ENCODE measurements at places on chromosomes 7 and 10.

- no peak for DNase-seq
These were observed 1.7 kb upstream of the TET1 start for GRCh38 chr10:68558478-68558877.

DNA sequence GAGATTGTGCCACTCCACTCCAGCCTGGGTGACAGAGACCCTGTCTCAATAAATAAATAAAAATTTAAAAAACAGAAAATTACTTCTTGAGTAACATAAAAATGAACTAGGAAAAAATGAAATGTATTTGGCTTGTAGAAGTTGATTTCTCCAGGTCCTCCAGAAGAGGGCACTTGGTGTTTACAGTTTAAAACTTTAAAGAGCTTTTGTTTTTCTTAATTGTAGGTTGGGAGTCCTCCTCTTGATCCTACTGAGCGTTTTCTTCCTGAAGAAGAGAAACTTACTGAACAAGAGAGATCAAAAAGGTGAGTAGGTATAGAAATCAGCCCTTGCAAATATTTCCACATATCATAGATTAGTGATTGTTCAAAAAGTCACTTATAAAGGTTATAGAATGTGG lies 16.2 kb downstream of the KIFBP start:
- no peak for DNase-seq

DNA sequence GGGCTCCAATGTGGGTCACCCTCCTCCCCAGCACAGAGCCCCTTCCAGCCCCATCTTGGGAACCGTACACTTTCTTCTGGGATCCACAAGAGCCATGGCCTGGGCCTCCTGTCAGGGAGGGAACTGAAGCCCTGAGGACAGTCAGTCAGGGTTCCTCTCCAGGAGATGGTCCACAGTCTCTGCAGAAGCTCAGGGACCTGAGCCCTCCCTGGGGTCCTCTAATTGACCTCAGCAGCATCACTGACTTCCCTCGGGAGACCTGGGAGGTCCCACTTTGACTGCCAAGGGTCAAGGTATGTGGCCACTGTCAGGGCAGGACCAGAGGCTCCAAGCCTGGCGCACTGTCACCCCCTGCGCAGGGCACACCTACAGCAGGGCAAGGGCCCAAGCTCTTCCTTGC lies 32.3 kb downstream of the NOD1 start:
- no peak for DNase-seq

DNA sequence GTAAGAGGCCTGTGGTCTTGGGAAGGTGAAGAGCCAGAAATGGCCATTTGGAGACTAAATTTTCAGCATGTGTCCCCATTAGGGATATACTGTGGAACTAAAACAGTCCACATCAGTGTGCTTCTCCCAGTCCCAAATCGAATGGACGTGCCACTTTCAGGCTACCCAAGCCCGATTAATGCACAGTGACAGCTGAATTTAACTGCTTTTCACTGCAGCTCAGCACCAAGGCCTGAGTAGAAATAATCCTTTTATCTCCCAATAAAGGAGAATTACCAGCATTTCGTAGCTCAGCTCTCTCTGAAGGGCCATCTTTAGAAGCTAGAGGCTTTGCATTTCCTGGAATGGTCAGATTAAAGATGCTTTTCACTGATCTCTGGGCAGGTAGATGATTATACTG lies 183.3 kb downstream of the NPSR1 start:
- no peak for DNase-seq

- DNase-seq = no peak
These were observed 9.4 kb downstream of the WBP1L start for GRCh38 chr10:102752934-102753664.

DNA sequence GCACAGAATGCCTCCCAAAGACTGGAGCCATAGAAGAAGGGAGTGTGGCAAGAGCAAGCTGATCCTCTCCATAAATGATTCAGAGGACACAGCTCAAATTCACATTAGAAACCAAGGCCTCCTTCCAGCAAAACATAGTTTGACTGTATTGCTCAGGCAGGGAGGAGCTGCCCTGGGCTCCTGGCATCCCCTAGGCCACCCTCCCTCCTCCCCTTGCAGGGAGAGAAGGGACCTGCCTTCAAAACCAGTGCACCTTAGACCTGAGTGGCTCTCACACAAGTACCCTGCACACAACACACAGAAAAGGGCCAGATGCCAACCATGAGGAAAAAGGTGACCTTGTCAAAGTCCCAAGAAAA lies 64.7 kb downstream of the CREB3L2 start:
- DNase-seq = no peak

- DNase-seq = no peak
These were observed 186.1 kb upstream of the KAT6B start for GRCh38 chr10:74640134-74640921.

DNA sequence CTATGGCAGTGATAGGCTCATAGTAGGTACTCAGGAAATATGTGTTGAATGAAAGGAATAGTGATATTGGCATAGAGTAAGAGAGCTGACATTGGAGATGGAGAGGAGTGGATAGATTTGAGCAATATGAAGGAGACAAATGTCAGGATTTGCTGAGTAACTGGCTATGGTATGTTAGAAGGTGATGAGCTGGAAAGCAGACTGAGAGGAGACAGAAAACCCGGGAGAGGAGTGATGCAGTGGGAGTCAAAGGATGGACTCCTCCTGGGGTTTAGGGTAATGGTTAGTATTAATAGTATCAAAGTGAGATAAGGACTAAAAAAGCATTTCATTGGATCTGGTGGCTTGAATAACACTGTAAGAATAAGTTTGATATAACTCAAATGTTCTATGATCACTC lies 64.8 kb downstream of the CD36 start:
- no peak for DNase-seq

- DNase-seq = no peak
These were observed 10.1 kb downstream of the TBC1D12 start for GRCh38 chr10:94412449-94412848.

DNA sequence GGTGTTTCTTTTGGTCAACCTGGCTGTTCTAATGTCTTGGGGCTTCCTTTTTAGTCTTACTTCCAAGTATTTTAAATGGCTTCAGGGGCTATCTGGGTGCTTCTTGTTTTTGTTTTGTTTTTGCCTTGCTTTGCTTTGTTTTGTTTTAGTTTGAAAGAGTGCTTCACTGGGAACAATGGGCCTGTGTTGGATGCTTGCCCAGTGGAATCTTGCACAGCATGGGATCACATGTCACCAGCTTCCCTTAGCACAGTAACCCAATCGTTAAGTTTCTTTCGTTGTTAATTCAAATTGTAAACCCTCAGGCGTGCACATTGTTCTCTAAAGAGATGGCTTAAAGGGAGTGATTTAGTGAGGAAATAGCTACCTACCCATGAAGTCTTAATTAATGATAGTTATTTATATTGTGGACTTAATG lies 8.9 kb downstream of the COL17A1 start:
- no peak for DNase-seq

DNA sequence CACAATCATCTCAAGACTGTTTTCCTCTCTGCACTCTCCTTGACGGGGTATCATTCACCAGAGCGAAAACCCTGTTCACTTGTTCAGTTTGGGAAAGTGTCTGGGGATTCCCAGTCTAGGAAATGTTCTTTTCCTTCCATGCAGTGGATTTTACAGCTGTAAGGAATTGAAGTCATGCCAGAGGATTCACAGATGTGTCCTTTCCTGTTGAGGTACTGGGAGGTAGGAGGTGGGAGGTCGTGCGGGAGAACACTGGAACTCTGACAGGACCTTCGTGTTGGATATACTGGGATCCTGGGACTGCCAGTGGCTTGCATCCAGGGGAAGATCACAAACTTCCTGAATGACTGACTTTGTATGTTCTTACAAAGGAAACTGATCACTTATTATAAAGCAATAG lies 185.5 kb downstream of the BMPER start:
- no peak for DNase-seq

- no peak for DNase-seq
These were observed 4.9 kb upstream of the SLC29A3 start for GRCh38 chr10:71314028-71314693.

- no peak for DNase-seq
These were observed 104.8 kb downstream of the PLXNA4 start for GRCh38 chr7:132471515-132471914.

DNA sequence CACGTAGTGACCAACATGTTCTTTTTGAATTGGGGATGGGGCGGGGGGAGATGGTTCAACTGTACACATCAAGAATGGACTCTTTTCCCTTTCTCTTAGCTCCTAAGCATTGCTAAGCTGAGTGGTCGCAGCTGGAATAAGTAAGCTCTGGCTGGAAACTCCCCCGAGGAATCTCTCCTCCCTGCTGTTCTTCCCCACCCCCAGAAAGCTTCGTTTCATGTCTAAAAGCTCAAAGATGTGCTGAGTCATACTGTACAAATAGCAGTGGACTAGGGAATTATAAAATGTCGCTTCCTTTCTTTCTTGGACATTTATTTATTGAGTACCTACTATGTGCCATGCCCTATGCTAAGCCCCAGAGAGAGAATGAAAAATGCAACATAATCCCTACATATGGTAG lies 191.1 kb upstream of the ADO start:
- no peak for DNase-seq

- no peak for DNase-seq
These were observed 95.2 kb upstream of the GNA12 start for GRCh38 chr7:2939193-2939885.

GRCh38 chr10:62620491-62620890 lies 184.0 kb upstream of the ADO start:
- DNase-seq = no peak

- no peak for DNase-seq
These were observed 4.4 kb downstream of the BAG3 start for GRCh38 chr10:119655566-119656001.

DNA sequence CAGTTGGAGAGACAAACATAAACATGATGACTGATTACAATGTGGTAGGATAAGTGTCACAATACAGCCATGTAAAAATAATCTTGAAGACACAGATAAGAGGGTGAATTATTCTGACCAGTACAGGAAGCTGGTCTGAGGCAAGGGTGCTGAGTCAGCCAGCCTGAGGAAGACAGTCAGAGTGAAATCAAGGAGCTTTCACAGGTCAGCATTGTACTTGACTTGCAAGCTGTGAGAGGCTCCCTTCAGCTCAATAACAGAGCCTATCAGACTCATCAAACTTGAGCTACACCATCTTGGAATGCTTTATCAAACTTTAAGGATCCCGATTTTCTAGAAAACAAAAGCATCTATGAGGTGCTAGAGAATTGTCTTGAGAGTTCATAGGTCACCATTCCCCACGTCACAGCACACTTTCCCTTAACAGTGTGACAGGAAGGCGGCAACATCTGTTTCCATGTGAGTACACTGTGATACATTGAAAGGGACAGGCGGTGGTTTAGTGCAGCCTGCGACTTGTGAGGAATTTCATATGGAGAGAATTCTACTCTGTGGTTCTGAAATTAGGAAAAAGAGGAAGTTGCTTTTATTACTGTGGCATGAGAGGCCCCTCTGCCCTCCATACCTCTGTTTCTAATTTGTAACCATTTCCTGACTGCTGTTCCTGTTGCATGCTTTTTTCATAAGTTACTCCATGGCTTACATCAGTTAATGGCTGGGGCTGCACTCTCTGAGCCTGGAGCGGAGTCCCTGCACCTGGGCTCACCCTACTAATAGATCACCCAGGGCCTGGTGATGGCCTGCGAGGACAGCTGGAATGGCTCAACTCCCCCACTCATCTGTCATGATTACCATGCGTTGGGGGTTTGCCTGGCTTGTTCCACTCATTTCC lies 417.1 kb downstream of the SUGCT start:
- no peak for DNase-seq

DNA sequence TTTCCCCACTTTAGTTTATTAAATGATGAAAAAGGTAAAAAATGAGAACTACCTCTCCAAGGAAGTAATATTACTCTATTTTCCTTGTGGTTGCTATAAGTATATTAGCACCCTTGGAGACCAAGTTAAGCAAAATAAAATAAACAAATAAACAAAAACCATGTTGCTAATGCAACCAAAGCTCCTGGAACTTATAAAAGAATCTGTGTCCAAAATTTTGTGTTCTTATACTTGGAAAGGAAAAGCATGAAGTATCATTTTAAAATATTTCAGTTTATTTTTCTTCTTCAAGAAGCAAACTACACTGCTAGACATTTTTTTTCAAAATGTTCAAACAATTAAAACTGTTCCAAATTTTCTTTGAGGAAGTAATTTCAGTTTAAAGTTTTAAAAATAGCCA lies 441.9 kb upstream of the LRRTM3 start:
- no peak for DNase-seq

- no peak for DNase-seq
These were observed 6.5 kb upstream of the CRHR2 start for GRCh38 chr7:30688718-30689221.

DNA sequence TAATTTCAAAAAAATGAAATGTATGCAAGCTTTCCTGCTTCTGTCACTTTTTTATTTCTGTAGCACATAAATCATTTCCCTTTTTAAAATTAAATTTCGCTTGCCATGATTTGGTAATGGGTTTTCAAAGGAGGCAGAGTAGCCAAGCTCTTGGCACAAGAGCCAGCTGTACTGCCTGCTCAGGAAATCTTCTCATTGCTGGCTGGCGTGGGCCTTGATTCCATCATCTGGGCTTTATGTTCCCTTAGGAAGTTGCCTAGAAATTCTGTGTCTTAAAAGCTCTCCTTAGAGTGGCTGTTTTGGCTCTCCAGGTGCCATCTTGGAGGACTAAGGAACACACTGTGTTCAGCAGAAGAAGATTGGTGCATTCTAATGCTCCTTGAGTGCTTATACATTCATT lies 107.4 kb downstream of the ARID5B start:
- no peak for DNase-seq

- DNase-seq = no peak
These were observed 43.5 kb downstream of the NUP205 start for GRCh38 chr7:135601182-135601581.

GRCh38 chr10:127462643-127463295 lies 86.3 kb upstream of the NPS start:
- no peak for DNase-seq

- no peak for DNase-seq
These were observed 2.8 kb downstream of the TET1 start for GRCh38 chr10:68562661-68563570.

GRCh38 chr7:85095806-85096205 lies 91.0 kb downstream of the SEMA3D start:
- no peak for DNase-seq

DNA sequence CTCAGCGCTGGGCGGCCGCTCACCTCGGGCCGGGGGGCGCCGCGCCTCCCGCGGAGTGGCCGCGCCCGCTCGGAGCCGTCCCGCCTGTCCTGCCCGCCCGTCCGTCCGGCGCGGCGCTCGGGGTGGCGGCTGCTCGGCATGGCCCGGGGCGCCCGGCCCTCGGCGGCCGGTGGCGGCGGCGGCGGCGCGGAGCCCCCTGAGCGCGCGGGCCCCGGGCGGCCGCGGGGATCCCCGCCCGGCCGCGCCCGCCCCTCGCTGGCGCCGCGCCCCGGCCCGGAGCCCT lies 338 bp downstream of the SDK1 start:
- DNase-seq = no peak

DNA sequence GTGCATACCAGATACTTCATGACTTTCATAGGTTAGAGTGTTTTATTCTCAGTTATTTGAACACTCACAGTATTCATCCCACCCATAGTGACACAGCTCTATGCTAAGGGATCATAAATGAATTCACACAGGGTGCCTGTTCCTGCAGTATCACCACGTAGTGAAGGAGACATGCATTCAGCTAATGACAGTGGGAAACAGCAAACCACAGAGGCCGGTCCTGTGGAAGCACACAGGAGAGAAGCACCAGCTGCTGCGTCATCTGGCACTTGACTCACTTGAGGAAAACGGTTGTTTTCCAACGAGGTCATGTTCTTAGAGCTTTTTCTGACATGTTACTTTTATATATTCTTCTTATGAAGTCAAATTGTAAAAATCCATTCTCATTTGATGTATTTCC lies 73.0 kb downstream of the UBE3C start:
- no peak for DNase-seq
